ENCODE measurements at places on chromosomes 4 and X.
A peak's percentile ranks its signal among the peaks of the same experiment; 100 is the strongest.

DNA sequence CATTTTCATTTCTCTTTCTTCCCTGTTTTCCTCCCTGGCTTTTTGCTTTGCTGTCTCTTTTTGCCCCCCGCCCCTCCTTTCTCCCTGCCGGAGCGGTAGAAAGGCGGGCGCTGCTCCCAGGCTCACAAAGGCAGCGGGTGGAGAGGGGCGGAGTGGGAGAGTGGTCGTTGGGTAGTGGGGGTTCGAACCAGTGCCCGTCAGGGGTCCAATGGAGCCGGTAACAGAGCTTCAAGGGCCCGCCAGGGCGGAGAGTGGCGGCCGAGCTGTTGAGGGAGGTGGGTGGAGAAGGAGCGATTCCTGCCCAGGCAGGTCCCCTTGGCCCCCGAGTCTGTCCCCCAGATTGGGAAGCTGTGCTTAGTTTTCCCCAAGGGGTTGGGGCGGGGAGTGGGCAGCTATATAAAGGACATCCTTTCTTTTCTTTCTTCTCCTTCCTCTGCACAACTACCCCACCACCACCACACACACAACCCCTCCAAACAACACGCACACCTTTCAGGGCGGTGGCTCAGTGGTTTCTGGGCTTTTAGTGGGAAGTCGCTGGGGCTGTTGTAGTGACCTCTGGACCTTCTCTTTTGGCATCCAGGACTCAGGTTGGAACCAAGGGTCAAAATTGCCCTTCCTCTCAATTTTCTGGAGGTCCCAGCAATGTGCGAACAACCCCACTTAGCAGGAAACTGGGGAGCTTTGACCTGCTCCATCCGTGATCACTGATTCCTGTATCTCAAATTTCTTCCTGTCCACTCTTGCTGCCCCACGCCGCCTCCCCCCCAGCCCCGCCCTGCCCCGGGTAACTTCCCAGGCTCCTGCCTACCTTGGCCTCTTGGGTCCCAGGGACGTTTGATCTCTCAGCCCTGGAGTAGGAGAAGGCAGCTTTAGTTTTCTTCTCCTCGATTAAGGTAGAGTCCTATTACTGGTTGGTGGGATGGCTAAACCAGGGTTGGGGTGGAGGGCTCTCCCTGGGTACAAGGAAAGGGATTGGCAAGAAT is 1.9 kb downstream of the EFNB1 start:
- no peak for DNase-seq

DNA sequence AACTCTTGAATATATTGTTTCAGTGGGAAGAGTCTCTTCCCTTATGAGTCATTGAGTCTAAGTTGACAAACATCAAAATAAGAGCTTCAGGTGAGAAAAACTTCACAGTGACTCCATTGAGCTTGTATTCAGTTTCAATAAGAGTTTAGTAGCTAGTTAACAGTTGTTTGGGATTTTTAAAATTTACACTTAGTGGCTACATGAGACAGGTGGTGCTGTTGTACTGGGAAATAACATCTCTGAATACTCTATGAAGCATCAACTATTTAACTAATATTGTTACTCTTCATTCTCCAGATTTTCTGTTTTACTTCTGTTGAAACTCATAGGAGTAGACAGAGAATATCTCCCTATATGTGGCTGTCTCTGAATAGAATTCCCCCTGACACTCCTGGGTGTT is 1609.1 kb downstream of the C4orf33 start:
- no peak for DNase-seq

DNA sequence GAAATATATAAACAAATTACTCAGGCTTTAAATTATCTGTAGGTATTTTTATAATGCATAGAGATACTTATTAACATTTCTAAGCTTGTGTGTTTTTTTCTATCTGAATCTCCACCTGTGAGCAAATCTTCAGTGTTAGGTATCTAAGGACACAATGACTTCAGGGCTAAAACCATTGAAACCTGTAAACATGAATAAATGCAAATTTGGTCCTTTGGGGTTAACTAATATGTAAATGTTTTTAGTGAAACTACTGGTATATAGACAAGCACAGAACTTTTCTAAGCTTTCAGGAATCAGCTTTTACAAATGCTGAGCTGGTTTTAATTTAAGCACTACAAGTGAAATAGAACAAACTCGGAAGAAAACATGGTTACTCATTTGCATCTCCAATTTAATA is 147.9 kb downstream of the FBXO8 start:
- DNase-seq: no peak

DNA sequence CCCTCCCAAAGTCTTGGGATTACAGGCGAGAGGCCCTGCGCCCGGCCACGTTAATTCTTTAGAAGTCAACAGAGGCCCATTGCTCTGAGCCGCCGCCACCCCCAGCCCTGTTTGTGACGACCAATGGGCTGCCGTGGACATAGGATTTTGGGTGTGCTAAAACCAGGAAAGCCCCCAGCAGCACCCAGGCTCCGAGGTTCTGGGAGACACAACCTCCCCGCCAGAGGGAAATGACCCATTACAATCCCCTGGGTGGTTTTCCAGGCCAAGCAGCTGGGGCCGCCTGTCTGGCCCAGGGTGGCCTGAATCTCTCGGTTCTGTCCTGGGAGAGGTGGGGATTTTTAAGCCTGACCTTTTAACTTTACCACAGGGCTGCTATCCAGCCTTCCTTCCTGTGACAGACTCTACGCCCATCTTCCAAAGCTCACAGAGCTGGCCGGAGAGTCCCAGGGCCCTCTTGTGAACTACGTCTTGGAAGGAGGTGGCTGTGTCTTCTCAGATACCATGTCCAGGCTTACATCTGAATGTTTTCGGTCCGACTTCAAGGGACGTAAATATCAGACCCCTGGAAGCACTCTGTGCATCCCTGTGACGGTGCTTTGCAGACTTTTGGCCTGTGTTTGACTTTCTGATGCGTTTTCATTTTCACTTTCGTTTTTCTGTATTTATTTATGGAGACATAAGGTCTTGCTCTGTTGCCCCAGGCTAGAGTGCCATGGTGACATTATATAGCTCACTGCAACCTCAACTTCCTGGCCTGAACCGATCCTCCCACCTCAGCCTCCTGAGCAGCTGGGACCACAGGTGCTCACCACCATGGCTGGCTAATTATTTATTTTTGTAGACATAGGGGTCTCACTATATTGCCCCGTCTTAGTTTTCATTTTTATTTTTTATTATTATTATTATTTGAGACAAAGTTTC is 36.0 kb downstream of the P2RY8 start:
- no peak for DNase-seq

- DNase-seq: no peak
Observed at GRCh38 chrX:148572337-148572736, 71.9 kb downstream of the AFF2 start.

DNA sequence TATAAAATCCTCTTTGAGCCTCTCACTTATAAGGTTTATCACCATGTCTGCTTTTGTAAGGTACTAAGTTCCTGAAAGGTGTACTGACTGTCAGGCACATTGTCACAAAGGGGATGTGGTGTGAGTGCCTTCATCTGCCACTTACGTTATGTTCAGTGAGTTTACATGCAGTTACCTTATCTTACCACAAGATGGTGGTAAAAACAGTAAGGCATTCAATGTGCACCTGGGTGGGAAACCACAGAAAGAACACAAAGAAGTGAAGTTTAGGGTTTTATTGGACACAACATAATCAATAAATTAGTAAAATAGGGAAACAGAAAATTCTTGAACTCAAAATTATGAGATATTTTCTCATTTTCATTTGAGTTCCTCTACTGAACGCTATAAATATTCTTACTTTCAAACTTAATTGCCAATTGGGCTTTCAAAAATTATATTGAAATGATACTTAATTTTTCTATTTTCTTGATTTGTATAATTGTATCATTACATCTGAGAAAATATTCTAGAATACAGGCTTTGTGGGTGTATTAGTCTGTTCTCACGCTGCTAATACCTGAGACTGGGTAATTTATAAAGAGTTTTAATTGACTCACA is 650.8 kb downstream of the PCDH7 start:
- peak; percentile 13 for DNase-seq

DNA sequence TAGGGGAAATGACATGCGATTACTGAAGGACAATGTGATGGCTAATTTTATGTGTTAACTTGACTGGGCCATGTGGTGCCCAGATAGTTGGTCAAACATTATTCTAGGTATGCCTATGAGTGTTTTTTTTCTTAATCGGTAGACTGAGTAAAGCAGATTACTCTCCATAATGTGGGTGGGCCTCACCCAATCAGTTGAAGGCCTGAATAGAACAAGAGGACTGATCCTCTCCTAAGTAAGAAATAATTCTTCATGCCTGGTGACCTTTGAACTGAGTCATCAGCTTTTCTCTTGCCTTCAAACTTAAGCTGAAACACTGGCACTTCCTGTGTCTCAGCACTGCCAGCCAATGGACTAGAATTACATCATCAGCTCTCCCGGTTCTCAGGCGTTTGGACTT is 164.0 kb upstream of the FGF13 start:
- no peak for DNase-seq
